Activated T-cell treated with anti-CD3 and anti-CD28 coated beads, Interleukin-2, amount 50 U/mL, for 48 hours (primary cell): ENCODE measurements at places on chromosomes 11 and 22.

DNA sequence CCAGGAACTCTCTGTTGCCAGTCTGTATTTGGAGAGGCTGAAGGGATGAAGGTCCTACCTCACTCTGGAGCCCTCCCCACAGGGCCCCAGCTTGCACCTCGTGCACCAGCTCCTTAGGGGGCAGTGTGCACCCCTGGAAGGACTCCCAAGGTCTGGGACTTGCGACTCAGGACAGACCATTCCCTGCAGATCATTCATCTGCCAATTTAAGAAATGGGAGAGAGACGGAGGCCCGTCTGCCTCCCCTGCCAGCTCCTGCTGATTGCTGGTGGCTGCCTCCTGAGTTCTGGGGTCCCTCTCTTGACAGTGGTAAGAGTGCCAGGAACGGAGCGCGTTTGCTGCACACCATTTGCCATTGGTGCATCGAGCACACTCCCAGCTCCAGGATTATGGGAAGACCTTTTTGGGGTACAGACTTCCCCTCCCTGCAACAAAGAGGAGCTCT lies 27.4 kb upstream of the MALAT1 start:
- DNase-seq: peak; percentile 53

GRCh38 chr11:71279916-71280645 lies 27.7 kb upstream of the SHANK2 start:
- no peak for DNase-seq

GRCh38 chr22:35986088-35986487 lies 42.5 kb downstream of the RBFOX2 start:
- DNase-seq: no peak

DNA sequence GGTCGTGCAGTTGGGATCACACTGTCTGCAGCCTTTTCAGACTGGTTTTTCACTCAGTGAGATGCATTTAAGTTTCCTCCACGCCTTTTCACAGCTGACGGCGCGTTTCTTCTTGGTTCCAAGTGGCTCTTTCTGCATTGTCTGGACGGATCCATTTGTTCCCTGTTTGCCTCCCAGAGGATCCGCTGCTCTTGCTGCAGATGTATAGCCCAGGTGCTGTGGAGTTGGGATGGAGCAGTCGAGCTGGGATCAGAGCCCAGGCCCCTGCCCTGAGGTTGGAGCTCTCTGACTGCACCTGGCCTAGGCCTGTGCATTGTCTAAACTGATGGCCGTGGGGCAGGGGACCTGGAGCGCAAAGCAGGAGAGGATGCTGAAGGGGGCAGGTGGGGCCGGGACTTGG lies 51.6 kb downstream of the PARVB start:
- no peak for DNase-seq

DNA sequence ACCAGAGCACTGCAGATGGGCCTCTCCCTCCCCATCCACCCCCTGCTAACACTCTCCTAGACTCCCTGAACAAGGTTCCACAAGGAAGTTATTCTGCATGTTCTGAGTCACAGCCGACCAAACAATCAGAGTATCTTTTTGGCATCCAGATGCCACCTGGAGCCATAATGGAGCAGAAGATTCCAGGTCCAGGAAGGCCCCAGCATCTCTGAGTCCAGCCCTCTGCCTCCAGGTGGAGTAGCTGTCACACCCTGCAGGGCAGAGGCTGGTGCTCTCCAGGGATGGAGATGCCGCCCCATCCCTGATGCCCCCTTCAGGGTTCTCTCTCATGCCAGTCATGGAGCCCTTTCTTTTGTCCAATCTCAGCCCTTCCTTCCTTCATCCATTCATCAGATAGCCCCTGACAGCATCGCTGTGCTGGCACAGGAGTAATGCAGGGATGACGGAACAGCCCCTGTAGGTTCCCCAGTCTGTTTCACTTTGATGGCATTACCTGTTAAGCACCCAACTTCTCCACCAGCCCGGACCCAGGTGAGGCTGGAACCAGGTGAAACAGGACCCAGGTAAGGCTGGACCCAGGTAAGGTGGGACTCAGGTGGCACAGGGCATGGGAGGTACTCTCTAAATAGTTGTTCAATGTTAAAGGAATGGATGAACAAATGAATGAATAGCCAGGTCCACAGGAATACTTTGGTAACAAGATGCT lies 20.1 kb upstream of the TSKU start:
- DNase-seq: no peak

GRCh38 chr11:17734418-17734911 lies at the start of gene KCNC1:
KCNC1 (plus strand) TSS chr11:17734781; CDS start chr11:17736003, 1,222 bp downstream.
- DNase-seq: no peak

DNA sequence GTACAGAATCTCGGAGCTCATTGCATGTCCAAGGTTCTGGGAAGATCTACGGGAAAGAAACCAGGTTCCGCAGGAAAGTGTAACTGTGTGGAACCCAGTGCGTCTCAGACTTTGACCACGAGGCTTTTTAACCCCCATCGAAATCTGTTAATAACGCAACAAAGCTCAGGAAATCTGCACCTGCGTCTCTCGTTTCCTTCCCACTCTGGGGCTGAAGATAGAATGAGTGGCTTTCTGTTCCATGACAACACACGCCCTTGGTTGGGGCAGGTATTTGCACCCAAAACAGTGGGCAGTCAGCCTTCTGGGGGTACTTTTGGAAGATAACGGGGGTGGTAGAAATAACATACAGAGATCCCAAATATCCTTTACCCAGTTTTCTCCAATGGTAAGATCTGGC lies 38.5 kb downstream of the ISX start:
- DNase-seq: no peak

GRCh38 chr11:111986589-111986988 lies 38.6 kb upstream of the DLAT start:
- DNase-seq: no peak

- no peak for DNase-seq
Observed at GRCh38 chr22:25482868-25483639, 81.4 kb upstream of the GRK3 start.

GRCh38 chr11:119952441-119952840 lies 185.5 kb downstream of the TRIM29 start:
- DNase-seq: no peak

DNA sequence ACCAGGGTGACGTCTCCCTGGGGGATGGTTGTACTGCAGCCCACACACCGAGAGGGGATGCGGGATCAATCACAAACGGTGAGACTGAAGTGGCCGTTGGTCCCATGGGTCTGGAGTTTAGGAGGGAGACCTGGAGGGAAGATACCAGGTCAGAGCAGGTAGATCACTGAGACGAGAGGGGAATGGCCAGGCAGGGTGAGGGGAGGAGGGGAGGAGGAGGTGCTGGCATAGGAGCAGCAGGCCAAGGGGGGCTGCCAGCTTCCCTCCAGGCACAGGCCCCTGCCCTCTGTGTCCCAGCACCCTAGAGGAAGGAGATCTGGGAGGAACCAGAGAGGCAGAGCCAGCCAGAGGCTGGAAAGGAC lies 7.0 kb downstream of the MAPK8IP2 start:
- no peak for DNase-seq

GRCh38 chr11:34624069-34624468 lies 3.2 kb downstream of the EHF start:
- DNase-seq: peak; percentile 33

DNA sequence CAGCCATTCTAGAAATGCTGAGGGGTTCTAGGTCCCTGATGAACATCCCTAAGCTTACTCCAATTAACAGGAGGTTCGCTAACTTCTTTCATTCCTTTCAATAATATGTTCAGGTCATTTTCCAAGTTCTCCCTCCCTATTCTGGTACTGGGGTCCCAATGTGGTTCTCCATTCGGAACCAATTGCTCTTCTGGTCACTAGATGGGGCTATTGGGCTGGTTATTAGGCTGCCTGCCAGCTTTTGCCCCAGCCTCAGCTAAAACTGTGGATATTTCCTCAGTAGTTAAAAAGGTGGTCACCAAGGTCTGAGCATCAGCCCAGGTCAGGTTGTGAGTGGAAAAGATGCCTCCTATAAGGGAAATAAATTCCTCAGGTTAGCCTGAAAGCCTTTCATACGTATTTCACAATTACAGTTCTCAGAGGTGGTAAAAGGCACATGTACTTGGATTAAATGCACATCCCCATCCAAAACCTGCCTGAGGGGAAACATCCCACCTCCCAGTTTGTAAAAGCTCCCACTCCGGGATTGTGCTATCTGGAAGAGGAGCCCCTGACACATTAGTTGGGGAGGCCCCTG lies 161.1 kb upstream of the CCDC179 start:
- DNase-seq: no peak

DNA sequence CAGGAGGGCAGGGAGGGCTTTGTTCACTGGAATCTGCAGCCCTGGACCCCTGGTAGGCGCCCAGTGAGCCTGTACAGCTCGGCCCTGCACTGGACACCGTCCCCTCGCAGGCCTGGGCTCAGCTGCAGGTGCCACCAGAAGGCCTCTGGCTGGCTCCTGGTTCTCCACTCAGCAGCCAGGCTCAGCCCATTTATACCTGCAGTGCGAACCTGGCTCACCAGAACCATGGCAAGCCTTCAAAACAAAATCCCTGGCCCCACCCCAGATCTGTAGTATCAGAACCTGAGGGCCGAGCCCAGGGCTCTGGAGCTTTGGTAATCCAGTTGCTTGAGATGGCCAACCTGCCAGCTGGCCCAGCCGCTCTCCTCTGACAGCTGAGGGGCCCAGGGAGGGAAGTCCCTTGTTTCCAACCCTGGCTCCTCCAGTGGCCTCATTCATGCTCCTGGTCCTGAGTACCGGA lies 870 bp upstream of the FREY1 start:
- no peak for DNase-seq

DNA sequence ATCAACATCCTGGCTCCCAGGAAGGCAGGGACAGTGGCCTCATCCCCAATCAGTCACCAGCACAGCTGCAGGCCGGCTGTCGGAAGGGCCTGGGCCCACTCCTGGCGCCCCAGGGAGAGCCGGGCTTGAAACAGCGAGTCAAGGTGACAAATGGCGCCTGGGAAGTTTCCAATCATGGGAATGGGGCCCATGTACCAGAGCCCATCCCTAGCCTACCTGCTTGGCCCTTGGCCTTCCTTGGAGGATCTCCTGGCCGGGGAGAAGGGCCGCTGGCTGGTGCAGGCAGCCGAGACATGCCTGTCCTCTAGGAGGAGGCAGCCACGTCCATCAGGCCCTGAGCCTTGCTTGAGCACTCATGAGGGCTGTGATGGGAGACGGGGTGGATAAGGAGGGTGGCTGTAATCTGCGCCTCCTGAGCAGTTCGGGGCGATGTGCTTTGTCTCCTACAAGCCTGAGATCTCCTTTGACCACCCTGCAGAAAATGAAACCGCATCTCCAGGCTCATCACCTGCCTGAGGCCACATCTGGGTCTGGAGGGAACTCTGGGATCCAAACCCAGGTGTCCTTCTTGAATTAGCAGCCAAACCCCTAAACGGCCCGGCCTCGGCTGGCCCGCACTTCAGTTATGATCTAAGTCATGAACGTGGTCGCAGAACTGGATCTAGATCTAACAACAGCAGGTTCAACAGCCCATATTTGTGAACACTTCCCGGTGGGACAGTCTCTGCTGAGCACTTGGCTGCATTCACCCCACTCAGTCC lies 862.0 kb downstream of the TBC1D22A start:
- no peak for DNase-seq

- DNase-seq: no peak
Observed at GRCh38 chr11:134864968-134865305, 452.9 kb upstream of the B3GAT1 start.

DNA sequence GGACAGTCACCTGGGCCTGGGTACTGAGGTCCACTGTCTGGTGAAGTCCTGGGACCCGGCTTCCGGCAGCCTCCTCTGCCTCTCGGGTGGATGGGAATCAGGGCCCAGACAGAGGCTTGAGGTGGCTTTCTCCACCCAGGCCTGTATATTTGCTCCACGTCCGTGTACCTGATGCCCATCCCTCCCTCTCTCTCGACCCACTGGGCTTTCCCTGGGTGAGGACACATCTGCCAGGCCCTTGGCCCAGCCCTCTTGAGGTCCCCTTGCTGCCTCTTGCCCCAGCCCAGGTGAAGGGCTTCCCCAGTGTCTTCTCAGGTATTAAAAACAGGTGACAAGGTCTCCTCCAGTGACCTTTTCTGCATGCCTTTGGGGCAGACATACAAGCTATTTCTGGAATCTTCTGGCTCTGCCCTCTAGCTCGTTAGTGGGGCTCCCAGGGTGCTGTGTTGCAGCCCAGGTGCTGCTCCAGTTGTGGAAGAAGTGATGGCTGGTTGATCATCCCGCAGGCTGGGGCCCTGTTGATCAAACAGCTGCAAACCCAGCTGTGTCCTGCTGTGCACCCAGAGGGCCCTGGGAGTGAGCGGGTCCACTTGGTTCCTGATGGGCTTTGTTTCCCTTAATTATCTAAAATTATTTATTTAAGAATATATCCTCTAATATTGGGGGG lies 25.5 kb upstream of the ACR start:
- DNase-seq: no peak

GRCh38 chr11:73640592-73640991 lies 5.8 kb upstream of the PLEKHB1 start:
- no peak for DNase-seq

- DNase-seq: no peak
Observed at GRCh38 chr11:46378811-46379481, 2.5 kb upstream of the MDK start.

- no peak for DNase-seq
Observed at GRCh38 chr11:119919656-119920055, 190.7 kb upstream of the NECTIN1 start.
